ENCODE measurements at places on chromosomes 4 and X.

DNA sequence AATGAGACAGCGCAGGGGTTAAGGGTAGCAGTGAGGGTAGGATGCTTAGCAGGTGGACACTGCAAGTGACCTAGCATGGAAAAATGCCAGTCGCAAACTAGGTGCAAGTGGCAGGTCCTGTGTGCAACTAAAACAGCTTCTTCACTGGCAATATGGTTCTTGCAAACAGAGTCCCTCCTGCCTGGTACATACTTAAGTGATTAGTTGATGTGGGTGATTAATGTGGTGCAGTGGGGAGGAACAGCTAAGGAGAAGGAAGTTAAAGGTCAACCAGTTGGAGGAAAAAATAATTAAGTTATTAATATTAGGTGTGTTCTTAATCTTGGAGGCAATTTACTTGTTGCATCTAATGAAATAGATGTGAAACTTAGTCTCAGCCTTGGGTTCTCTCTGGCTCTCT is 121.6 kb upstream of the IGFBP7 start:
- DNase-seq = no peak

GRCh38 chr4:170004651-170005295 is 21.4 kb downstream of the MFAP3L start:
- DNase-seq = no peak

DNA sequence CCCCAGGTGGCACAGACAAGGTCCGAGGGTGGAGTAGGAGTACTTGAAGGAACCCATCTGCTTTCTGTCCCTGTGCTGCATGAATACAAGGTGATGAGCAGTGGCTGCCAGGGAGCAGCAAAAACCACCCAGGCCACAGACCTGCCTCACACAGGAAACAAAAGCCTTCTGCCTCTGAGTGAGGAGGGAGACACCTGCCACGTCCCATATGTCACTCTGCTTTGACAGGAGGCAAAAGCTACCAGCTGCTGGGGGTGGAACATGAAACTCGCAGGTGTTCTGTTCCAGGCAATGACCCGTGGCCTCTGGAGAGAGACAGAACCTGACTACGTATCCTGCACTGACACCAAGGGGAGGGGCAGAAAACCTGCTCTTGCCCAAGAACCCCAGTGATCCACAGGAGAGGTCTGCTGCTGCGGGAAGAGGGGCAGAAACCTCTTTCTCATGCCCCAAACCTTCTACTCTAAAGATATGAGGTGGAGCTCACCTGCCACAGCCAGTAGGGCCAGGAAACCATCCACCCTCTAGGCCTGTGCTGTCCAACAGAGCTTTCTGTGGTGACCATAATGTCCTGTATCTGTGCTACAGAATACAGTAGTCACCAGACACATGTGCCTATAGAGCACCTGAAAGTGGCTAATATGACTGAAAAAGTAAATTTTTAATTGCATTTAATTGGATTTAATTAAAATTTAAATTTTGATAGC is 172.9 kb downstream of the PRDM5 start:
- DNase-seq = no peak

DNA sequence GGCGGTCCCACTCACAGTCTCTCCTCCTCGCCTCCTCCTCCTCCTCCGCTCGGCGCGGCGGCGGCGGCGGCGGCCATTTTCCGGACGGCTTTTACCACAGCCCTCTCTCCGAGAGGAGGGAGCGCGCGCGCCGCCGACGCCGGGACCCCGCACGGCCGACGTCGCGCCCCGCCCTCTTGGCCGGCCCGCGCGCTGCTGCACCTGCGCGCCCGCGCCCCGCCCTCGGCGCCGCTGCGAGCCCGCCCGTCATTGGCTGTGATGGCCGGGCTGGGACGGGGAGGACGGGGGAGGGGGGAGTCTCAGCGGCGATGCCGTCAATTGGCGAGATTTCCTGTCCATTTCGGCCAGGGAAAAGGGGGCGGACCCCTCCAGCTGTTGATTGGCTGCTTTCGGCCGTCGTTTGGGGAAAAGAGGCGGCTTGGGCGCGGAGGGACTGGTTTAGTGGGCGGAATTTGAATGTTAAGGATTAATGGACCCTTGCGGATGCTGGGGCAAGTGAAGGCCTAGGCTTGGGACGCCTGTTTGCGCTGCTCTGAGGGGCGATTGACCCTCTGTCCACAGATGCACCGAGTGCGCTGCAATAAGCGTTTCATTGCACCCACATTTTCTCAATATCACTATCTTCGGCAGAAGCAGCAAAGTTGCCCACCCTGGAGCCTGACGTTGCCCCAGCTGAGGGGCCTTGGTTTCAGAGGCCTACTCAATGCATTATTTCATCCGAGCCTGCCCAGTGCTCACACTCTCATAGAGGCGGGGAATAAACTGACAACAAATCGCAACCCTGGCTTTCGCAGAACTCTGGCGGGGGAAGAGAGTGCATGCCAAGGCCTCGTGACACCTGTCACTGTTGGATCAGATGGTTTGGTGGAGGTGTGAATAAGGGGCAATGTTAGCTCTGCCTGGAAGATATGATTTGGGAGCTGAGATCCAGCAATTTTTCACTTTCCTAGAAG is at the start of gene MECP2:
Gene MECP2, minus strand, starts transcription at position 129 of the 953 bp plus-strand sequence.
- DNase-seq = no peak

GRCh38 chr4:128516301-128516969 is 228.8 kb upstream of the PGRMC2 start:
- no peak for DNase-seq

DNA sequence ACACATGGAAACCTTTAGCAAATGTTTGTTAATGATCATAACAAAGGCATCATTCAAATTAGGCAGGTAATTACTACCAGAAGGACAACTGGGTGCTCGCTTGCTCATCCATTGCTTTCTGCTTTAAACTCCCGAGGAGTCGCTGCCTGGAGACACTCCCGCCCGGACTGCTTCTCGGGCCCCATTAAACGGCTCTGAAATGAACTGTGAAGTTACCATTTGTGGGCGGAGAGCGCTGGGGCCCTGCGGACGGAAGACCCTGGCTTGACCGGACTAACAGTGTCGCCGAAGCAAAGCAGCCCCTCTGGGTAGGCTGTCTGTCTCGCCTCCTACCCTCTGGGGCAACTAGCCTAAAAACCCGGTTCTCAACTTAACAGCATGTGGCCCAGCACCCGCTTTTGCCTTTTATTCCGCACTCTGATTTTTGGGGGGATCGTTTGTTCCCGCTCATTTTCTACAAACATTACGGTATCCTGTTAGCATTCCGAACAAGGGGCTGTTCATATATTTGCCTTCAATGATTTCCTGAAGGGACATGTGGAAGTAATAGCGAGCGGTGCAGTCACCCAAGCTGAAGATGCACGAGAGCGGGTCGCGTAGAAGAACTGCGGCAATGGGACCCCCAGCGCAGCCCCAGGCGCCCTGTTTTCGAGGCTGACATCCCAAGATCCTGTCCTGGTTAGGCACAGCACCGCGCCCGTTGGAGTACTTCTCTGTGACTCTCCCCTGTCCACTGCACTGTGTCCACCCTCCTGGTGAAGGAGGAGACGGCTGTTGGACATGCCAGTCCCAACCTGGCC is 1.6 kb upstream of the PDGFRA start:
- no peak for DNase-seq

Data from vagina (tissue), 2 donors.